ENCODE measurements at places on chromosomes 3 and 15.

- no peak for DNase-seq
Measured at GRCh38 chr3:136366289-136366688, 116.1 kb downstream of the PCCB start.

GRCh38 chr3:42224658-42225421 is 41.1 kb downstream of the CCK start:
- no peak for DNase-seq

DNA sequence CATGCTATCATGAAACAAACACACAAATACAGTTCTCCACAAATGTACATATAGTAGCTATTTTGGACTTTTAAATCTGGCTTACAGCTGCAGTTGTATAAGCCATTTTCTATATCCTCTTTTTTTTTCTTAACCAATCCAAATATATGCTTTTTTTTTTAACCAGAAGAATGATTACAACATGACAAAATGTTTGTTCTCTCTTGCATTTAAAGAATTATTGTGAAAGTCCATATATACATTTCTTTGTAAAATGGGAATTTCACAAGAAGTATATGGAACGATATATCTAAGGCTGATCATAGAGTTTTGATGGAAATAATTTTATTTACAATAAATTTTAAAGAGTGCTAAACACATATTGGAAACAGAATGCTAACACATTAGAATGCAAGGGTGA is 95.6 kb downstream of the CD200R1L start:
- no peak for DNase-seq

DNA sequence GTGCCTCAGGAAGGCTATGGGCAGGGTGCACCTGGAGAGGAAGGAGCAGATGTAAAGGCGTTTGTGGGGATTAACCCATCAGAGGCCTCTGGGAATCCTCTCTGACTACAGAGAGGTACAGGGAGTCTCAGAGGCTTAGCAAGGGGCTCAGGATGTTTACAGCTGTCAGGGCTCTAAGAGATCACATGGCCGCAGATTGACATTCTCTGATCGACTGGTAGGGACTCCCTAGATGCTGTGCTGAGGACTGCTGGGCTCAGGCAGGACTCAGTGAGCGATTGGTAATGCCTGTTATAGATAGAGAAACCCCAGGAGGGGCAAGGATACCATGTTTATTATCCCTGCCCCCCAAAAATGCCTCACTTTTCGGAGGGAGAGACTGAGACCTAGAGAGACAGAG is 103.5 kb downstream of the CORO2B start:
- no peak for DNase-seq

GRCh38 chr3:65158023-65158422 is 470.2 kb upstream of the ADAMTS9 start:
- no peak for DNase-seq

DNA sequence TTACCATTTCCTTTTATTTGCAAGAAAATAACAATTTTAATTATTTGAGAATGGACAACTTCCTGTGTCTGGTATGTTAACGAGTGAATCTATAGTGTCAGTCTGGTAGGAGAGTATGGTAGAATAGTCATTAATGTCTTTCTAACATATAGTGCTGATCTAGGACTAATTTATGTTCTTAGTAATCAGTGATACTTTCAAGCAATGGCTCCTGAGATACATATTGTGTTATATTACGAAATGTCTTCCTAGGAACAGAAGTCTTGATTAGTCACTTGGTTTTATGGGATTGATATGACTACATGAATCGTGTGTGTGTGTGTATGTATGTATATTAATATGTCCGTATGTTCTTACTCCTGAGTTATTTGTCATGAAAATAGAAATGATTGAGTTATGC is 66.6 kb upstream of the PAQR5 start:
- DNase-seq: no peak

GRCh38 chr3:12054245-12054644 is 50.1 kb downstream of the SYN2 start:
- no peak for DNase-seq

GRCh38 chr3:151394611-151395010 is 10.1 kb upstream of the P2RY12 start:
- DNase-seq: no peak

GRCh38 chr15:70154718-70155347 is 57.1 kb upstream of the TLE3 start:
- DNase-seq: no peak

- peak; percentile 1 for DNase-seq
Measured at GRCh38 chr3:58874248-58874741, 175.5 kb downstream of the CFAP20DC start.

DNA sequence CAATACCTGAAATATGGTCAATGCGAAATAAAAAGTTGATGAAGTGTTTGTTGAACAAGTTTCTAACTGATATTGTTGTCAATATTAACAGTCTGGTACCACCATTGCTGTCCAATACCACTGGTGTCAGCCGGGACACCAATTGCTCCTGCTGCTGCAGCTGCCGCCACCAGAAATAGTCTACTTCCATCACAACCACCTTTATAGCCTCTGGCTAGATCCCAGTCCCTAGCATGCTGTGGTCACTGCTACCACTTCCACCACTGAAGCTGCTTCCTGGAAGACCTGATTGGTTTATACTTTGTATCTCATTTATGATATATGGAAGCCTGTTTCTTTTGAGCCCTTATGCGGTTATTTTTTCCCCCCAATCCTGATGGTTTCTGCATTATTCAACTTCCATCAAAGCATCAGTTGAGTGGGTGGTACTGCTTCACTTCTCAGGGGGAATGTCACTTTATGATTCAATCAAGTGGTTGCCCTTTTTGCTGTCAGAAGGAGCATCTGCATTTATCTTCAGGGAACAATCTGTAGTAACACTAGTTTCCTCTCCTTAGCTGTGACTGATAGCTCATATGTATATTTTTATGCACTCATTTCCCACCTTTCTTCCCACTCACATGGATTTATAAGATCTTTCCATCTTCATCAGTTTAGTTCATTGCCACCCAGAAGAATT is 11.7 kb downstream of the LNP1 start:
- DNase-seq: no peak

GRCh38 chr3:171168086-171168485 is 141.6 kb upstream of the SLC2A2 start:
- DNase-seq: no peak

GRCh38 chr3:182583545-182583944 is 209.8 kb upstream of the ATP11B start:
- DNase-seq: no peak

GRCh38 chr15:27805261-27806220 is 293.6 kb downstream of the OCA2 start:
- DNase-seq: no peak

DNA sequence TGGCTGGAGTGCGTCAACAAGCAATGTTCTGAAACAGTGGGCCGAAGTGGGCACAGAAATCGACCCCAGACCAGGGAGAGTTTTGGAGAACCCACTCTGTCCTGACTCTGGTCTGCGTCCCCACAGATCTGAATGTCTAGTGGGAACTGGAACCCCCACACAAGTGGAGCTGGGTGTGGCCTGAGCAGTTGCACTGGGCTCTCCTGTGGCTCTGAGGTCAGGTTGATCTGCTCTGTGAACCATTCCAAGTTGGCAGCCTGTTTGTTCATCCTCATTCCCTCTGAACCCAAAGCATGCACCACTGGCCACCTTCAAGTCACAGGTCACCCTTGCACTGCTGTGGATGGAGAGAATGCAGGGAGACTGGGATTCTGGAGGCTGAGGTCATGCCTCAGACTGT is 60.5 kb downstream of the STARD5 start:
- no peak for DNase-seq

DNA sequence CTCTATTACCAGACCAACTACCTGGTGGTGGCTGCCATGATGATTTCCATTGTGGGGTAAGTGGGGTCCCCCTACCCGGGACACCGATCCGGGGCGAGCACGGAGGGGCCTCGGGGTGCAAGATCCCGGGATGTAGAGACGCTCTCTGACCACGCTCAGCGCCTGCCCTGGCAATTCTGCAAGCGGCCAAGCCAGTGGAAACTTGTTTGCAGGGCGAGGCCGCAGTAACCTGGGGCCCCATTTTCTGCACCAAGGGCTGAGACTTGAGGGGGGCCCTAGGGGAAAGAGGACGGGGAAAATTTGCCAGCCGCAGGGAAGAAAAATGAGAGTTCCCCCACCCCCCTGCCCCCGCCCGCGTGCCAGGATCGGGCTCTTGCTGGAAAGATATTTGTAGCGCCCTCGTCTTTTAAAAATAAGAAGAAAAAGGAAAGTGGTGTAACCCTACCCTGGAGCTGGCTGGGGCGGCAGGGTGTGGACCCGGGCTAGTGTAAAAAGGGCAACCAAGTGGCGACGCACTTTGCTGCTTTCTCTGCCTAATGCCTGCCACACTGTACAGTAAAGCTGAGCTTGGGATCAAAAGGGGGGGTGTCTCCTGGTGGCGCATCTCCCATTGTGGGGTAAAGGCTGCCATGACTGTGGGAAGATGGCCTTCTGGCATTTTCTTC is 563 bp downstream of the ARL6IP5 start:
- DNase-seq: no peak

DNA sequence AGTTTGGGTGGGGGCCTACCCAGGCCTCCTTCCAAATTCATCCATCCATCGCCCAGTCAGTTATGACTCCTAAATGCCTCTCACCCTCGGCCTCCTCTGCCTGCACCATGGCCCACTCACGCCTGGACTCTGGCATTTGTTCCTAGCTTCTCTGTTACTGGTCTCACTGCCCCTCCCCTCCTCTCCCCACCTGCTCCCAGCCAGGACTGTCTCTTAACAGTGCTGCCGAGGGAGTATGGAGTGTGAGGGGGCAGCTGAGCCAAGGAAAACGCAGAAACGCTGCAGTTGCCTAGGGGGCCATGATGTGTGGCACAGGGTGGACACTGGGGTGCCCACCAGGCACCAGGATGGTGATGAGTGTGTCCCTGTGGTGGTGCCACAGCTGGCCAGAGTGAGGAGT is 3.1 kb downstream of the RCCD1 start:
- DNase-seq: no peak

All from stimulated activated naive CD4-positive, alpha-beta T cell treated with Interleukin-2 at 50 U/mL for 16 hours (primary cell).